Stimulated activated CD4-positive, alpha-beta T cell treated with anti-CD3 and anti-CD28 coated beads, TNF-alpha, amount 100 ng/mL, for 48 hours (primary cell): ENCODE measurements at places on chromosomes 3 and 15.

DNA sequence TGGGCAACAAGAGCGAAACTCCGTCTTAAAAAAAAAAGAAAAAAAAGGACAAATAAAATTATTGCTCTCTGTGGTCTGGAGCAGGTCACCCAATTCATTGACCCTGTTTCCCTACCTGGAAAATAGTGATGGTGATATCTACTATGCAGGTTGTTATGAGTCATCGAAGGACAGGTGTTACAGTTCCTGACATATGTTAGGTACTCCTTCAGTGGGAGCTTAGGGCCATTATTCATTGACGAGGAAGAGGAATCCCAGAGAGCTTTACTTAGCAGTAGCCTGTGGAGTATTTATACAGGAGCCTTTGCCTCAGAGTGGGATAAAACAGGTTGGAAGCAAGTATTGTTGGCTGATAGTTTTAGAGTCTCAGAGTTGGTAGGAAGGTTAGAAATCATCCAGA lies 74.5 kb downstream of the SLC7A14 start:
- no peak for DNase-seq

DNA sequence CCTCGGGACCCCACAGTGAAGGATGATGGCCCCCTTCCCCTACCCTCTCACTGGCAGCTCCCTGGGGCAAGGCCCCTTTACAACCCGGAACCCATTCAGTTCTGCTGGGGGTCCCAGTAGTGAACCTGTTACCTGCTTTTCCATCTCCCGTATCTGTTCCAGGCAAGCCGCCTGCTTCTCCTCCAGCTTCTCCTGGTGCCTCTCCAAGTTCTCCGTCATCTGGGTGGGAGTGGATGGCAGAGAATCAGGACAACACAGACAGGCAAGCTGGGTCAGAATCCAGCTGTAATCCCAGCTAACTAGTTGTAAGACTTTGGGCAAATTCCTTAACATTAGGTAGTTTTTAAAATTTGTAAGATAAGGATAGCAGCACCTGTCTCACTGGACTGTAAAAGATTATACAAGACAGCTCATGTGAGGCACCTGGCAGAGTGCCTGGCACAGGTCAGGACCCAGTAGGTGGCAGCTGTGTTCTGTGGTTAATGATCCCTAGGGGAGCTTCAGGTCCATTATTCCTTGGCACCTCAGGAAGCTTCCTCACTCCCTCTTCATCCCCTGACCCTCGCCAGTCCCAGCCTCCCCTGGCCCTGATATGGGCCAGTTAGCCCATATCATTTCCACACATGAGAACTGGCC lies 6.4 kb upstream of the ANKRD63 start:
- no peak for DNase-seq

DNA sequence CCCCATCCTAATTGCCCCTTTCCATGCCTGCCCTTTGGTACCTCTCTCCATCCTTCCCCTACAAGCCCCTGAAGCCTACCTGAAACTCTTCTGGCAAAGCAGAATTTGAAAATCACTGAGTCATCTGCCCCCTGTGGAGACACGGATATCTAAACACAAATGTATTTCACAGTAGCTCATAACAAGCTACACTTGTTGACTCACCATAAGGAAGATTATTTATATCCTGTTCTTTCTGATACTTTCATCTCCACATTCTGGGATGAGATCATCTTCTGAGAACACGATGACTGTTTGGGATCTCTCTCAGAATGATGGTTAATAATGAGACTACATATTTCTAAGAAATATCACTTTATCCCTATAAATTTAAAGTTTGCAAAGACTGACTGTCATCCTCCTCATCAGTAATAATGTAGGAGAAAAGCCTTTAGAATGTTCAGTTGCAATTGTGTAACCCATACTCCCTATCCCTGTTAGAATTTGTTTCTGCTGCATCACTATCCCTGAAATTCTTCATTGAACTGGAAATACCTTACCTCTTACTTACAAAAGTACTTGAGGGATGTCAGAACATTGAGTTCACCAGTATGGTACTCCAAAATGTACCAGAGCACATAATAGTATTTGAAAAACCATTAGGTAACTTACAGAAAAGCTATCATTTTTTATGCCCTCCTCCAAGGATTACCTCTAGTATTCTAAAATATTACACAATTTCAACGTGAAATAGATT lies 116.1 kb upstream of the IL12A start:
- no peak for DNase-seq

GRCh38 chr3:85251766-85252165 lies 293.0 kb downstream of the CADM2 start:
- DNase-seq: no peak

GRCh38 chr15:83610901-83611685 lies 42.8 kb upstream of the ADAMTSL3 start:
- DNase-seq: no peak

DNA sequence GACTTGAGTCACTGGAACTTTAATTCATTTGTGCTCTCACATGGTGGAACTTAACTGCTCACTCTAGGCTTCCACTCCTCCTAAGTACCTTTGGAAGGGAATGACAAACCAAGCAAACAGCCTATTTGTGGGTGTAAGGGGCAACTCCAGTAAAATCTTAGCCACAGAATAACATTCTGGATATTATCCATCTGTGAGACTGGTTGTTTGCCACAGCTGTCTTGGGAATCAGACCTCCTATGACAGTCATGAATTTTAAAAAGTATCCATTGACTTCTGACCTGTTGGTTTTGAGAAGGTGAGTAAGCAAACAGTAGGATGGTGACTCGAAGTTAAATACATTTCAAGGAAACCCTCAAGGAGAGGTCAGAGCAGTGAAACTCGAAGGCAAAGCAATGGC lies 147.3 kb upstream of the CDIN1 start:
- DNase-seq: no peak
